MCF 10A (cell line): ENCODE measurements at places on chromosomes 2 and 18. TPM values are rescaled to one million over a fixed set of nuclear protein-coding genes. Genes with fewer than 3 reads are reported as not detected.

The RAX gene
- not detected in 2 replicates for total RNA-seq

The FSIP2 gene
- total RNA-seq: 0.12 and 0.20 TPM in 2 replicates

DNA sequence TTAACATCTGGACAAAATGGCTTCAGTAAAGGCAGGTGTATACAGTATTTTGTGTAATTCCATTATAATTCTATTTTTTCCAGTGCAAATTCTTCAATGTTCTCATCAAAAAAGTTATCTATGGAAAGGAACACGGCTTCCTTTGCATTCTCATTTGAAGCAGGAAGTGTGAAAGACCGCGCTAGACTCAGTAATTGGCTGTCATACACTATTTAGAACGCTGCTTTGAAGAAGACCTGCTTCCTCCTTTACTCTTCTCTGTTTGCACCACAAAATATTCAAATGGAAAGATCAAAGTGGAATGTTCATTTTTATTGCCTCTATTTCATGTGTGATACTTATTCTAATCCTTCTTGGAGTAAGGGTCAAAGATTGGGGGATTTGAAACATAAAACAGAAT is 883.7 kb downstream of the TSN start:
- H3K27me3 ChIP-seq: no peaks in the 10 kb centered on the region
- no peaks in the 10 kb centered on the region for H3K36me3 ChIP-seq
- H3K27ac ChIP-seq: no peak overlapping the region
- no peak overlapping the region for H3K4me3 ChIP-seq
- H3K4me1 ChIP-seq: peaks cover 24% of the 10 kb centered on the region
- no peak for DNase-seq

DNA sequence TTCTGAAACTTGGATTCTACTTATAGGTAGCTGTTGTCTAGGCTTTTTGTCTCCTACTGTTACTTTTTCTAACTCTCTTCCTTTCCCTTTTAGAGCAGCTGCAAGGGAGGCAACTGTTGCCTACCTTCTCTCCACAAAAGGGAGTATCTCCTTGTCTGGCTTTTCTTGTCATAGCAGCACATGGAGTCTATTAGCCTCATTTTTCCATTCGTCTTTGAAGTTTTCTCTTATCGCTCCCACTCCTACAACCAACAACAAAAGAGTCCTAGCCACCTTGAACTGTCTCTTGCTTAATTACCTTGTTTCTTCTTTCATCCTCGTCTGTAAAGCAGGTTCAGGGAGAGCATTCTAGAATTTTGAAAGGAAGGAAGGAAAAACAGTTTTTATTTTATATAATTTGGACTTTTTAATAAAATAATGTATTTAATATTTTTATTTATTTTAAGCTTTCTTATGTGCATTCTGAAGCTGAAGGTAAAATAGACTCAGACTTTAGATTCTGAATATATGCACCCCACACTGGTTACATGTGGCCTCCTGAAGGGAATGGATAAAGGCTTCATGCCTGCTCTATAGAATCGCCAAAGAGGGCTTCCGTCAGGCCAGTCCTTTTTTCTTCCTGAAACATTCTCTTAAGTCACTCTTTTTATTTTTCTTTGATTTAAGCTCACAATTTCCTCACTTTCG is 154.4 kb downstream of the CSRNP3 start:
- no peak overlapping the region for H3K4me3 ChIP-seq
- H3K27ac ChIP-seq: no peak overlapping the region
- no peak for DNase-seq
- no peaks in the 10 kb centered on the region for H3K36me3 ChIP-seq

- DNase-seq: no peak
- no peak overlapping the region for H3K27ac ChIP-seq
- no peaks in the 10 kb centered on the region for H3K27me3 ChIP-seq
- no peaks in the 10 kb centered on the region for H3K36me3 ChIP-seq
- H3K4me1 ChIP-seq: peaks cover 8% of the 10 kb centered on the region
Observed at GRCh38 chr2:217337771-217338170, 477.9 kb upstream of the TNP1 start.

- H3K27me3 ChIP-seq: no peaks in the 10 kb centered on the region
- H3K4me1 ChIP-seq: no peaks in the 10 kb centered on the region
- H3K4me3 ChIP-seq: no peak overlapping the region
- DNase-seq: no peak
Observed at GRCh38 chr2:36606925-36607324, 9.0 kb upstream of the FEZ2 start.

DNA sequence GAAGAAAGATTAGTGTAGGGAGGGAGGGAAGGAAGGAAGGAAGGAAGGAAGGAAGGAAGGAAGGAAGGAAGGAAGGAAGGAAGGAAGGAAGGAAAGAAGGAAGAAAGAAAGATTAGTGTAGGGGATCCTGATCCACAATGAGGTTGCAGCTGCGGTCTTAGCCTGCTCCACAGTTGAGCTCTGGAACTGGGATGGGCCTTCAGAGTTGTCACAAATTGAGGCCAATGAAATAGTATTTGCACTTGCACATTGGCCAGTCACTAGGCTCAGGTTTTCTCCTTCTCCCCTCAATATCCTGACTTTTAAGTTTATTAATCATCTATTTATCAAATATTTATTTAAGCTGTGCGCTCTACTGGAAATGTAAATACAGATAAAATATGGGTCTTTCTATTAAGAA is 34.3 kb downstream of the DOK6 start:
- no peaks in the 10 kb centered on the region for H3K36me3 ChIP-seq
- H3K27ac ChIP-seq: no peak overlapping the region
- DNase-seq: no peak
- no peaks in the 10 kb centered on the region for H3K4me1 ChIP-seq
- no peak overlapping the region for H3K4me3 ChIP-seq

DNA sequence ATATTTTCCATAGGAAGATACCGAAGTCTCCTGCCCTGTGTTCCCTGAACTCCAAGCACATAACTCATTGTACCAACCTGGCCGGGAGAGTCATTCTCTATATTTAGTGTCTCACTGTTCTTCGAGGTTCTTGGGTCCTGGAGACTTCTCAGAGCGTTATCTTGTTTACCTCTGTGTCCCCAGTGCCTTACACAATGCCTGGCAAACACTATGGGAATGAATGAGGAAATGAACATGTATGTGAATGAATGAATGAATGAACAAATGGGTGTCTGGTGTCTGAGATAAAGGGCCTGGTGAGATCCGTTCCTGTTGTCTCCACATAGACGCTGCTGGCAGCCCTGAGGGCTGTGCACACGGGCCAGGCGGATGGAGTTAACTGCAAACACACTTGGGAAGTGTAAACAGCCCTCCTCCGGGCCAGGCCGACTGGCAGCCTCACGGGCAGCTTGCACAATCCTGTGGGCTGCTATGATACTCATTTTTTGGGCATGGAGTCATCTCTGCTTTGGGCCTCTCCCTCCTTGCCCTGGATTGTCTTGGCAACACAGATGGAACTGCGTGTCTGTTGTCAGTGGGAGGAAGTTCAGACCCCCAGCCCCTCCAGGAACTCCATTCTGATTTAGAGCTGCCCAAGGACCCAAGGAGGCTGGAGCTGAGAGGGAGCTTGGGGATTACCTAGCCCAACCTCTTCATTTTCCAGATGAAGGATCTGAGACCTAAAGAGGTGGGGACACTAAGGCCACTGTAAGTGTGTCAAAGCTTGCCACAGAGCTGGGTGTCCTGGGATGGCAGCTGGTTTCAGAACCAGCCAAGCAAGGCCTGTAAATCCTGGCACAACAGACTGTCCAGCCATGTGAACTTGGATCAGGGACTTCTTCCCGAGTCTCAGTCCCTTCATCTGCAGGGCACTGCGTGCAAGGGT is 124.4 kb downstream of the INHBB start:
- no peaks in the 10 kb centered on the region for H3K27me3 ChIP-seq
- no peak overlapping the region for H3K4me3 ChIP-seq
- peak; percentile 94 for DNase-seq
- H3K27ac ChIP-seq: peak overlapping the region; percentile 92

- peak overlapping the region; percentile 92 for H3K27ac ChIP-seq
- H3K4me3 ChIP-seq: peak overlapping the region; percentile 71
- H3K36me3 ChIP-seq: peaks cover 6% of the 10 kb centered on the region
- peaks cover 43% of the 10 kb centered on the region for H3K4me1 ChIP-seq
- no peak for DNase-seq
Observed at GRCh38 chr2:231614559-231615057, 21.9 kb downstream of the TEX44 start.

DNA sequence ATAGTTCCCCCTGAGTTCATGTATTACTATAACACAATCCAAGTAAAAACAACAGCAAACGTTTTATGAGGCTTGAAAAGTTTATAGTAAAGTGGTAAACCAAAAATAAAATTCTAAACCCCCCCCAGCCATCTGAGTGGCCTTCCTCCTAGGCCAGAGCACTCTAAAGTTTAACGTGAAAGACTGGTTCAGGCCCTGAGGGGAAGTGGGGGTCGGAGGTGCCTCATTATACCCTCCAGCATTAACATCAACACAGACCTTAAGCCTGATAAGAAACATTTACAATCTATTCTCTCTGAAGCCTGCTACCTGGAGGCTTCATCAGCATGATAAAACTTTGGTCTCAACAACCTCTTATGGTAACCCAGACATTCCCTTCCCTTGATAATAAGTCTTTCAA is 29.0 kb upstream of the CNGA3 start:
- H3K27ac ChIP-seq: no peak overlapping the region
- no peaks in the 10 kb centered on the region for H3K4me1 ChIP-seq
- DNase-seq: no peak
- no peaks in the 10 kb centered on the region for H3K27me3 ChIP-seq

GRCh38 chr2:79511320-79511951 is 1.4 kb upstream of the CTNNA2 start:
- no peaks in the 10 kb centered on the region for H3K36me3 ChIP-seq
- H3K4me1 ChIP-seq: no peaks in the 10 kb centered on the region
- no peak overlapping the region for H3K4me3 ChIP-seq
- peak; percentile 11 for DNase-seq
- peaks cover 12% of the 10 kb centered on the region for H3K27me3 ChIP-seq

DNA sequence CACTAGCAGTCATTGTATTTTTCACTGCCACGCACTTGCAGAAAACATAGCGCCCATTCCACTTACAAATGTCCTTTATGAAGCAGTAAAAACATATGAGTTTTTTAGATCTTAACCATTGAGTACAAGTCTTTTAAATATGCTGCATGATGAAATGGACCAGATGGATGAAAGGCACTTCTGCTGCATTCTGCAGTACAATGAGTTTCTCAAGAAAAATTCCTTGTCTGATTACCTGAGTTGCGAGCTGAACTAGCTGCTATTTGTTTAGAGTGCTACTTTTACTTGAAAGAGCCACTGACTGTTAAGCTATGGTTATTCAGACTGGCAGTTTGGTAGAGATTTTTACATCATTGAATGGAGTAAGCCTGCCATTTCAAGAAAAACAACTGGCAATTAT is 825.5 kb upstream of the ACVR2A start:
- no peak overlapping the region for H3K27ac ChIP-seq
- DNase-seq: no peak
- H3K27me3 ChIP-seq: no peaks in the 10 kb centered on the region
- H3K4me1 ChIP-seq: peaks cover 2% of the 10 kb centered on the region
- peaks cover 6% of the 10 kb centered on the region for H3K36me3 ChIP-seq
